Thymus (tissue), 14 donors: ENCODE measurements at places on chromosomes 5 and 9. TPM values are rescaled to one million over a fixed set of nuclear protein-coding genes. Genes with fewer than 3 reads are reported as not detected.

THOC3 gene
- 38.0 TPM for total RNA-seq

DNA sequence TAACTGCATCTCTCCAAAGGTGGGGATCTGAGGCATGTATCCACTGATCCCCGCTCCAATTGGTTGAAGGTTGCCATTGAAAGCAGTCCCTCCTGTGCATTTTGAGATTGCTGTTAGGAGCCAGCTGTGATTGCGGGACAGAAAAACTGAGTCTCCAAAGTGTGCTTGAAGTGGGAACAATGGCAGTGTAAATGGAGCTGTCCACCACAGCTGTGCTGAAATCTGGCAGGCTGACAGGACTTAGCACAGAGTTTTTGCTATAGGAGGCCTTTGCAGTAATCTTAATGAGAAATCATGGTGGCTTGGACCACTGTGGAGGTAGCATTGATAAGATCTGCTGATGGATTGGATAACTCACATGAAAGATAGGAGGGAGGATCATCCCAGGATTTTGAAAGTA, 3.3 kb downstream of the RNF20 start:
- H3K4me1 ChIP-seq: peaks cover 4% of the 10 kb centered on the region
- H3K4me3 ChIP-seq: no peak overlapping the region
- H3K36me3 ChIP-seq: peaks cover 34% of the 10 kb centered on the region
- DNase-seq: peak; percentile 59

DNA sequence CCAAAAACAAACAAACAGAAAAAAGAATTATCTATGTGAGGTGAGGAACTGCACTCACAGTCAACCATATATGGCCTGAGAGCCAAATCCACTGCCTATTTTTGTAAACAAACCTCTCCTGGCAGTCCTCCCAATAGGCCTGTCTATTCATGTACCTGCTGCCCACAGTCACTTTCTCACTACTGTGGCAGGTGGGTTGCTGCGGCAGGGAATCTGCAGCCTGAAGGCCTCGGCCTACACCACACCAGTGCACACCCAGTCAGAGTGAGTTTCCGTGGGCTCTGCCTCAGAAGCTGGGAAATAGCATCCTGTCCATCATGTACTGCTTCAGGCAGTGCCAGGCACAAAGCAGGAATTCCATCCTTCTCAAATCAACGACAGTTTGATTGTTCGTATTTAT, 82.3 kb downstream of the SPTLC1 start:
- H3K27ac ChIP-seq: no peak overlapping the region
- peaks cover 43% of the 10 kb centered on the region for H3K36me3 ChIP-seq
- no peak overlapping the region for H3K4me3 ChIP-seq

RMND5B gene
- 24.7 TPM for total RNA-seq

GRCh38 chr5:63981864-63982263, 19.6 kb upstream of the HTR1A start:
- H3K27ac ChIP-seq: no peak overlapping the region
- H3K27me3 ChIP-seq: no peaks in the 10 kb centered on the region
- H3K36me3 ChIP-seq: no peaks in the 10 kb centered on the region
- H3K4me3 ChIP-seq: no peak overlapping the region

- no peak overlapping the region for H3K4me3 ChIP-seq
- H3K36me3 ChIP-seq: no peaks in the 10 kb centered on the region
- no peak for DNase-seq
- no peaks in the 10 kb centered on the region for H3K4me1 ChIP-seq
These were observed 517.7 kb downstream of the TLE1 start for GRCh38 chr9:81171689-81172088.

GRCh38 chr5:65137631-65138030, 344.1 kb downstream of the ADAMTS6 start:
- H3K27me3 ChIP-seq: no peaks in the 10 kb centered on the region
- no peak overlapping the region for H3K27ac ChIP-seq
- no peaks in the 10 kb centered on the region for H3K36me3 ChIP-seq
- DNase-seq: no peak

GRCh38 chr5:93875693-93876092, 134.3 kb upstream of the POU5F2 start:
- DNase-seq: no peak
- no peak overlapping the region for H3K4me3 ChIP-seq
- H3K4me1 ChIP-seq: no peaks in the 10 kb centered on the region
- H3K27me3 ChIP-seq: no peaks in the 10 kb centered on the region

- H3K4me1 ChIP-seq: no peaks in the 10 kb centered on the region
- no peaks in the 10 kb centered on the region for H3K36me3 ChIP-seq
- no peak overlapping the region for H3K27ac ChIP-seq
- no peaks in the 10 kb centered on the region for H3K27me3 ChIP-seq
- DNase-seq: no peak
- no peak overlapping the region for H3K4me3 ChIP-seq
These were observed 16.2 kb downstream of the PRKAA1 start for GRCh38 chr5:40781843-40782409.

DNA sequence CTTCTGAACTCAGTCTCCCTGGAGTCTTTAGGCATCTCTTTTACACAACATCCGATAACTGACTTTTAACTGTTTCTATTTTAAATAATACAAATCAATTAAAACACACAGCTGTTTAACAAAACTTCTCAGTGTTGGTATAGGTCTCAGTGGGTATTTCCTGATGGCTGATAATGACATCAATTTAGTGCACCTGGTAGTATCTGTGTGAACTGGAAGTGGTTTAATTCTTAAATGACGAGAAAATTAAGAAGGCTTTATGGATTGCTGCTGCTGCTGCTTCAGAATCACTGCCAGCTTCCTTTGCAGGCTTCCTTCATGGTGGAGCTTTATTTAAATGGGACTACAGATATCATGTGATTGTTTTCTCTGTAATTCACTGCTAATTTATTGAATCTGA, 92.3 kb downstream of the RPS23 start:
- H3K4me1 ChIP-seq: no peaks in the 10 kb centered on the region
- H3K27ac ChIP-seq: no peak overlapping the region
- no peak for DNase-seq
- H3K36me3 ChIP-seq: no peaks in the 10 kb centered on the region
- no peaks in the 10 kb centered on the region for H3K27me3 ChIP-seq
- no peak overlapping the region for H3K4me3 ChIP-seq

SLCO6A1 gene
- 0.14 TPM for total RNA-seq

- H3K4me1 ChIP-seq: no peaks in the 10 kb centered on the region
- no peaks in the 10 kb centered on the region for H3K27me3 ChIP-seq
- no peak overlapping the region for H3K27ac ChIP-seq
- no peaks in the 10 kb centered on the region for H3K36me3 ChIP-seq
These were observed 38.2 kb downstream of the HAVCR1 start for GRCh38 chr5:157020511-157021222.

IFNA4 gene
- not detected for total RNA-seq

- no peaks in the 10 kb centered on the region for H3K27me3 ChIP-seq
- no peak overlapping the region for H3K27ac ChIP-seq
- H3K4me1 ChIP-seq: no peaks in the 10 kb centered on the region
- H3K4me3 ChIP-seq: no peak overlapping the region
These were observed 194.5 kb downstream of the ARL15 start for GRCh38 chr5:54115735-54116403.

GRCh38 chr5:18712936-18713485, 1078.8 kb downstream of the TAF11L14 start:
- no peaks in the 10 kb centered on the region for H3K27me3 ChIP-seq
- no peak overlapping the region for H3K4me3 ChIP-seq
- H3K36me3 ChIP-seq: no peaks in the 10 kb centered on the region
- no peak for DNase-seq
- H3K27ac ChIP-seq: no peak overlapping the region
- no peaks in the 10 kb centered on the region for H3K4me1 ChIP-seq

GRCh38 chr9:128757602-128758001, 14.1 kb downstream of the ZER1 start:
- H3K4me3 ChIP-seq: no peak overlapping the region
- H3K27ac ChIP-seq: no peak overlapping the region
- H3K36me3 ChIP-seq: peaks cover 24% of the 10 kb centered on the region
- H3K4me1 ChIP-seq: no peaks in the 10 kb centered on the region

PAEP gene
- 0.38 TPM for total RNA-seq
